Fibroblast of skin of left biceps (primary cell): ENCODE measurements at places on chromosomes 7 and 10.

DNA sequence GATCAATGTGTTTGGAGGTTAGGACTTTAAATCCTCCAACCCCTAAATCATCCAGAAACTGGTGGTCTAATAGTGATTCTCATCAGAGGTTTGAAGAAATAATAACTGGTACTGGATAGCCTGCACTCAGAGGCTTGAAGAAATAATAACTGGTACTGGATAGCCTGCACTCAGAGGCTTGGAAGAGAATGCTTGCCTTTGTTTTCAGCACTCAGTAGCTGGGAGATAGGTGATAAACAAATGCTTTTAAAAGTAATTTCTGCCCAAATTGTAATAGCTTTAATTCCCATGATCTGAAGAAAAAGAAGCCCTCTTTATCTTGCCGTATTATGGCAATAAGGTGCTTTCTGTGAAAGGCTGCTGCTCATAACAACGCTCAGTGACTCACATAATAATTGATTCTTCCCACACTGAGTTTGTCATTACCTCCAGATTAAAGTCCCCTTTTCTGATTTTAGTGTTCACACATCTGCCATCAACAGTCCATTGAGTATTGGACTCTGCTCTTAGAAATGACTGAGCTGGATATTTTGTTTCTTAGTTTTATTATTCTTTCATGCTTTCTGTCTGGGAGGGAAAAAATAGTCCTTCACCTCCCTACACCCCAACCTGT, 112.3 kb upstream of the PHYHIPL start:
- no peak for DNase-seq

- no peak for DNase-seq
Observed at GRCh38 chr7:70693686-70694433, 438.1 kb upstream of the GALNT17 start.

DNA sequence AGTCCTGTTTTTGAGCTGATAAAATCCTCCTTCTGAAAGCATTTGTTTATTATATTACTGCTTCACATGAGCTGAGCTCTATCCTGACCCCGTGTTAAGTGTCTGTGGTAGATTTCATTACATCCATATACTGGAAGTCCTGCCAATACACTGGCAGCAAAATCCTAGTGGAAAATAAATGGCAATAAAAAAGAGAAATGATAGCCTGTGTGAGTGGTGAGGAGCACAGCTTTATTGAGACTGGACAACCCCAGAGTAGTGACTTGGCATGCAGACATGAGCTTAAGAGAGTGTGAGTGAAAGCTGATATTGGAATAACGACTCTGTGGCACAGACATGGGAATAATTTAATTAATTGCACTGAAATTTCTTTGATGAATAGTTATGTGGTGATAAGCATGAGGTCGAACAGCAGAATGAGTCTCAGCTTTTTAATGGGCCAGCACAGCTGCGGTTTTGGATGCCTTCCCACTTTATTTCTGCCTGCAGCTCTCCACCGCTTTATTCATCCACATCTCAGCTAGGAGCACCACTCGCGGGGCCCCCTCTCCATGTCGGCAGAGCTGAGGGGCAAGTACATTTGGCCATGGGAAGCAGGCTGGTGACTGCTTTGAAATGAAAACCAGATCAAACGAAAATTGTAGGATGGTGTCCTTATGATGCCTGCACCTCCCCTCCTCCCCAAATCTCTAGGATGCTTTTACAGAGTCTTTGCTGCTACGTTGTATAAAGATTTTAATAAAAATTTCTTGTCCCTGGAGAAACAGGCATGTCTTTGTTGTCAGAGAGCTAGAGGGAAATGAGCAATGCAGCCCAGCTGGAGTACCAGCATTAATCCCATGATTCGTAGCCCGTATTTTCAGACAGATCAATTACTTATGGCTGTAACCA, 494.3 kb downstream of the AUTS2 start:
- DNase-seq, result peak; percentile 89

- DNase-seq, result no peak
Observed at GRCh38 chr7:4775848-4776623, 613 bp downstream of the AP5Z1 start.

GRCh38 chr7:132709971-132710567, 133.8 kb upstream of the PLXNA4 start:
- DNase-seq, result peak; percentile 4

GRCh38 chr10:43926371-43926770, 277.7 kb upstream of the ZNF32 start:
- no peak for DNase-seq

DNA sequence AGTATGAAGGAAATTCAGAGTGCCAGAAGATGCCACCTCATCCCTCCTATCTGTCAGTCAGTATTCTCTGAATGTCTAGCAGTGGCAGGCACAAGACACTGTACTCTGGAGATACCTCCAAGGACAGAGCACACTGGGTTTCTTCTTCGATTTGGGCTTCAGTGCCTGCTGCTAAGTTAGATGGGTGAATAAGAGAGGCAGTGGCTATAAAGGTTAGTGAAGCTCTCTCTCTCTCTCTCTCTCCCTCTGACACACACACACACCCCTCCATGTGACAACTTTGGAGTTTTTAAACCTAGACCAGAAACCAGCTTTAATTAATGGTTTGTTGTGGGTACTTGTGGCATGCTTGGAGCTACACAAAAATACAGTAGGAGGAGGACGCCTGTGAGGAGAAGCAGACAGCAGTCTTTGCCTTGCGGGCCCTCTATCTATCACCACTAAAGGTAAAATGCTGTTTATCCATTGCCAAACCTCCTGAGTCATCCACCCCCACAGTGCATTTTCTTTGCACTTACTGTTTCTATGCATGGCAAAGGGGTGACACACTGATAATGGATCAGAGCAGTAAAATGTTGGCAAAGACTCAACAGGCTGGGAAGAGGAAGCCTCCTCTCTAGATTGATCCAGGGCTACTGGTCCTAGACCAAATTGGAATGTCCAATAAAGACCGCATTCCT, 102.5 kb downstream of the TRIL start:
- peak; percentile 95 for DNase-seq

GRCh38 chr7:55591282-55591931, 19.1 kb upstream of the VOPP1 start:
- DNase-seq, result no peak

DNA sequence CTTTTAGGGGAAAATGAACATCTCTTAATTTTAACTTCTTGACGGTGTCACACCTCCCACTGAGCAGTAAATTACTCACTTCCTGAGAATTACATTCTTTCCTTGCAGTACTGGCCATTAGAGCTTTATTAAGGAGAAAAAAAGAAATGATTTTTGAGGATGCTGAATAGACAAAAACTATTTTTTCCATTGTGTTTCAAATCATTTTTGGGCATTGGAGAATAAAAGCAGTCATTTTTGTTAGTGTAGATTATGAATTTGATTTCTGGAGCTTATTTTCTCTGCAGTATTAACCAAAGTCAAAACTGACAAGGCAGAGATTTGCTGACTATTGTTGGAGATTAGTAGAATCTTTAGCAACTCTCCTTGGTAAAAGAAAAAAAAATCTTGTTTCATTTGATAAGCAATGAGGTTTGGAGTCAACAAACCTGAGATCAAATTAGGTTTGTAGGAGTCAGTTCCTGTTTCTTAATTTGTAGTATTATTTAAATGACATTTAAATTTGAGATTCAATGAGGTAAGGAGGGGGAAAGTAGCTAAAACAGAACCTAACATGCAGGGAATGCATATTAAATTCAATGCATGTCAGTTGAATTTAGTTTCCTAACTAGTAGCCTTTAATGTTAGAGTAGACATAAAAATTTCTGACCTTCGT, 70.6 kb downstream of the AP3M1 start:
- no peak for DNase-seq

- no peak for DNase-seq
Observed at GRCh38 chr7:147586526-147586925, 1004.0 kb upstream of the C7orf33 start.

- no peak for DNase-seq
Observed at GRCh38 chr10:804787-805619, 115.5 kb upstream of the DIP2C start.

DNA sequence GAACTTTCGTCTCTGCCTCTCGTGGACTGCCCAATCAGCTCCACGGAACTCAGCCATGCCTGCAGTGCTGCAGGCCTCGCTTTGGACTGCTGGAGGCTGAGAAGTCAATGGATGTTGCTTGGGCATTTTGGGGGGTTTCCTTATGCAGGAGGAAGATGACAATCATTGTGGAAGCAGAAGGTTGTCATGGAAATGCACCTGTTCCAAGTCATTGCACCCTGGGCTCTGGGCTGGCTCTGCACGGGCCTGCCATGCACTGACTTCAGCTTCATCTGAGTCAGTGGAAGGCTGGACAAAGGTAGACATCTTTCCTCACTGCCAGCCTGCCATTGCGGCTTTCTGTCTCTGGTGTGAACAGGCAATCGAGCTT, 217.3 kb downstream of the RPS24 start:
- DNase-seq, result no peak

GRCh38 chr10:62583876-62584615, 209.9 kb downstream of the ZNF365 start:
- peak; percentile 91 for DNase-seq

GRCh38 chr10:70907637-70908405, 19.5 kb upstream of the PCBD1 start:
- no peak for DNase-seq

GRCh38 chr7:21953781-21954180, 8.1 kb upstream of the CDCA7L start:
- DNase-seq, result no peak

GRCh38 chr7:68547799-68548198, 1050.5 kb upstream of the AUTS2 start:
- no peak for DNase-seq

DNA sequence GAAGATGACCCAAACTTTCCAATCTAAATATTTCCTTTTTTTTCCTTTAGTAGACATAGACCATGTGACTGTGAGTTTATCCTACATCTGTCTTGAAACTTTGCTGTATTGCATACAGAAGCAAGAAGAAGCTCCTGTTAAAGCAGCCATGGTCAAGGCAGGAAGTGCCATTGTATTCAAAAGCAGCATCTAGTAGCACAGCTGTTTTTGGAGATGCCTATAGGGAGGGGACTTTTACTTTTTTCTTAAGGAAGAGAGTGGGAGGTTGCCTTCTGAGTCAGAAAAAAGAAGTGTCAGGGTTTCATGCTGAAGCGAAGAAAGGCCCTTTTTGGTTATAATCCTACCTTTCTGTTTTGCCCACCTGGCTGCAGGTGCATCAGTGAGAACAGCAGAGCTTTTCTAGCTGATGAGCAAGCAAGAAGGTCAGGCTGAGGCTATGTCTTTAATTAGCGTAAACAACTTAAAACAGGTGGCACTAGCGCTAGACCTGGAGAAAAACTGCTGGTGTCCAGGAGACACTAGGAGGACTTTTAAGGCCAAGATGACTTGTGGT, 234.1 kb upstream of the AGK start:
- DNase-seq, result no peak

GRCh38 chr7:2761801-2762497, 73.9 kb downstream of the AMZ1 start:
- no peak for DNase-seq

DNA sequence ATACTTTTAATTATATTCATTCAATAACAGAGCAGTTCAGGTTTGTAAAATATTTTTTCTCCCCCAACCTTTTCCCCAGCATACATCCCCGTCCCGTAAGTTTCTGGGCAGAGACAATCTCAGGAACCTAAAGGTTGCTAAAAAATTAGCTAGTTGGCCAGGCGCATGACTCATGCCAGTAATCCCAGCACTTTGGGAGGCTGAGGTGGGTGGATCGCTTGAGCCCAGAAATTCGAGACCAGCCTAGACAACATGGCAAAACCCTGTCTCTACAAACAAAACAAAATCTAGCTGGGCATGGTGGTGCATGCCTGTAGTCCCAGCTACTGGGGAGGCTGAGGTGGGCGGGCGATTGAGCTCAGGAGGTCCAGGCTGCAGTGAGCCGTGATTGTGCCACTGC, 40.2 kb downstream of the TCF7L2 start:
- DNase-seq, result no peak

DNA sequence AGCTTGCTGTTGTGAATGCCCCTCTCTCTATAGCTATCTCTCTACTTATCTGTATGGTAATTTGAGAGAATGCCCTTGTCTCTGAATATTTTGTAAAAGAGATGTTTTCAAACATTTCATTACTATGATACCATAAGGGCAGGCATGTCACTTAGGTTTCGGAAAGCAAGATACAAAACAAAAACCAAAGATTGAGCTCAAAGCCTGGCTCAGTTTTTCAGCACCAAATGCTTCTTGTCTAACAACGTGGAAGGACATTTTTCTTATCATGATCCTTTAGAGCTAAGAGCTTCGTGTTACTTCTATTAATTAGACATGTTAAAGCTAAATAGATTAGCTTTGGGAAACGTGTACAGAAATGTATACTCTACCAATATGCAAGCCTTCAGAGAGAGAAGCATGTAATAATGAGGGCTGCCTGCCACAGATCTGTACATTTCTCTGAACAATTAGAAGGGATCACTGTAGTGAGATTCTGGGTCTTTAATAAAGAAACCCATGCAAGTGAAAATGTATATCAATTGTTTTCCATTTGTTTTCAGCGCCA, 148.9 kb downstream of the ARID5B start:
- DNase-seq, result no peak

DNA sequence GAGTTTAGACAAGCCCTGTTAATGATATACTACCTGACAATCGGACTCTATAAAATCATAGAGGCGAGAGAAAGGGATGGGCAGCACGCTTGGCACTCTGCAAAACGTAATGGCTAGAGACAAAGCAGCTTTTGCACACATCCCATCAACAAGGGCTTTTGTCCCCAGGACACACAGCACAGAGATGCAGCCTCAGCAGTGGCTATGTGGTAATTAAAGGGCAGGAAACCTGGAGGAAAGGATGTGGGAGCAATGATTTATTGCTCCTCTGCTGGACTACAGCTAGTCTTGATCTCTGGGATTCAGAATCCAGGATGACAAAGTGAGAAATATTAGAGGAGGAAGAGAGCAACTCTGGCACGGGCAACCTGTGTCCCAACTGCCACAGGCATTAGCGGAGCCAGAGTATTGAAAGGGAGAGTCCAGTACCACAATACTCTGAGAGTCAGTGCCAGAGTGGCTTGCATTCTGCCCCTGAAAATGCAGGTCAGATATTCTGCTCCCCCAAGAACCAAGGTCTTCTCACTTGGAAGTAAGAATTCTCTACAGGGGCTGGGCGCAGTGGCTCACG, 96.5 kb downstream of the ARMH3 start:
- DNase-seq, result no peak

DNA sequence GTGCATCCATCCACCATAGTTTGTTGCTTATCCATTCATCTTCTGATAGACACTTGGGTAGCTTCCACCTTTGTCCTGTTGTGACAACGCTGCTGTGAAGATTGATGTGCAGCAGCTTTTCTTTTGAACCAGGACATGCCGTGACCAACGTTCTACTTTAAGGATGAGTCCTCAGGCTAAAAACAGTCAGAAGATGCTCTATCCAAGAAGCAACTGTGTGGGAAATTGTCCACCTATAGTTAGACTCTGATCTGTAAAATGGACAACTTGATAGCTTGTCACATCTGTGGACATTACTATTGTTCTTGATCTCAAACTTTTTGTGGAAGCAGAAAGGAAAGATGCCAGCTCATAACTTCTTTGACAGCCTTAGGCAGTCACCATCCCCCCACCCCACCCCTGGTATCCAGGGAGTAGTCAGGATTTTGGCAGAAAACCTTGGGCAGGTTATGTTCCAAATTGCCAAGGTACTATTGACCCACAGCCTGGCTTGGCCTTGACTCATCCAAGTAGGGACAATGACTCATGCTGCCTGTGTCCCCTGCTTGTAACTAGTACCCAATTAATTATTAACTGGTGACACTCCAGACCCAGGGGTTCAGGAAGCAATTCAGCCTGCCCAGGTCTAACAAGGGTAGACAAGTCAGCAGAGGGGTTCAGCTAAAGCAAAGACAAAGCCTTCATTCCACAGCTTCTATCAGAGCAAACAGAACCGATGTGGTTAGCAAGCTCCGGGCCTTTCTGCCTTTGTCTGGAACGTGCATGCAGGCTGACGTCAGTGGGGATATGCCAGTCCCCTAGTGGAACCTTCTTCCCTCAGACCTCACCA, 99.6 kb upstream of the ANLN start:
- no peak for DNase-seq
